ENCODE measurements at places on chromosomes 1 and 21.

DNA sequence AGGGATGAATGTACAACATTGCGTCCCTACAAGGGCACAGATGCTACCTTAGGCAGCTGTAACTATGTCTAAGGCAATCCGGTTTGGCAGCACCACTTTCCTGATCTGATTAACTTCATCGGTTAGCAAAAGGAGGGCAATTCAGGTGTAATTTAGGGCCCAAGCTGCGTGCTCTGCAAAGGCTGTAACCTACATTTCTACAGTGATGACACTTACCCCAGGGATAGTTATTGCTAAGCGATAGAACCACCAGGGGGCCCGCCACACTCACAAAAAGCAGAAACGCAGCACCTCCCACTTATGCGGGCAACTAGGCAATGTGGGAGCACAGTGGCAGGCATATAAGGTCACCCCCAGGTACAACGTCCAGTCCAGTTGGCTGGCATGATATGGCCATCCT lies 113.5 kb downstream of the GDAP2 start:
- no peak for DNase-seq

- DNase-seq, result no peak
These were observed 44.0 kb upstream of the SCCPDH start for GRCh38 chr1:246680190-246680589.

DNA sequence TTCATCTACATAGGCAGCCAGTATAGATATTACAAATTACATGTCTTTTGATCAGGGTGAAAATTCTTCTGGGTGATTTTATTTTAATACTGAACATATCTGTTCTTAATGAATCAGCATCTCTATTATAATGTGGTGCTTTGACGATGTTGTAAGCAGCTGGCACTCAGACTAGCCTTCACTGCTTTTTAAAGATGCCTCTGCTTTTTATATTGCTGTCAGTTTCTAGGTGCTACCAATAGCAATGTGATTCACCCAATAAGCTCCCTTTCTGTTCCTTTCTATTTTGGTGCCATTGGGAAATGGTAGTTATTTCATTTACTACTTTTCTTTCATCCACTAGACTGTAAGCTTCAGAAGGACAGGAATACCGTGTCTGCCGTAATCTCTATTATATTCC lies 11.1 kb upstream of the ANGPTL1 start:
- no peak for DNase-seq

DNA sequence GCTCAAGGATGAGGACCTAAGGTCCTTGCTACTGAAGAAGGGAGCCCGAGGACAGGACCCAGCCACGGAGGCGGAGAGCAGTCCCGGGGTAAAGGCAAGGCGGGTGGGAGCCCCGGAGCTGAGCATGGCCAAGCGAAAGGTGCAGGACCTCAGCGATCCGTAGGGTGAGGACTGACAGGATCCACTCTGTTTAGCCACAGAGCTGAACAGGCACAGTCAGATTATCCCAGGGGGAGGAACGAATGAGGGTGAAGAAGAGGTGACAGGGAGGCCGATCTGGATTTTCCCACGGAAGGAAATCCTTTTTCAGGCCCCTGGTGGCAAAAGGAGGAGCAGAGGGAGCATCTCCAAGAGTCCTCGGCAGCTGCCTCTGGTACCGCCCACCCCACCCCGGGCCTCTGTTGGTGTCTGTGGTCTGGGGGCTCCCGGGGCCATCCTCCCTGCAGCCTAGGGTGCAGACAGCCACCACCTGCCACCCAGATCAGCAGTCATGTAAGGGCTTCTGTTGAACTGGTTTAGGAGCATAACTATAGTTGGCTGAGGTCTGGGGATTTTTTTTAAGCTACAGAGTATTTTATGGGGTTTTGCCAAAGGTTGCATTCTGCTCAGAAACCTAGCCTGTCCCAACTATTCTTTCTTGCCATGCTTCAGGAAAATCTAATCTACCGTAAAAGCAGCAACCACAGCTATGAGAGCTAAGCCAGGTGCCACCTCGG lies 32.3 kb upstream of the LBR start:
- no peak for DNase-seq

GRCh38 chr1:172376431-172376830 lies 44.1 kb upstream of the C1orf105 start:
- DNase-seq, result no peak

DNA sequence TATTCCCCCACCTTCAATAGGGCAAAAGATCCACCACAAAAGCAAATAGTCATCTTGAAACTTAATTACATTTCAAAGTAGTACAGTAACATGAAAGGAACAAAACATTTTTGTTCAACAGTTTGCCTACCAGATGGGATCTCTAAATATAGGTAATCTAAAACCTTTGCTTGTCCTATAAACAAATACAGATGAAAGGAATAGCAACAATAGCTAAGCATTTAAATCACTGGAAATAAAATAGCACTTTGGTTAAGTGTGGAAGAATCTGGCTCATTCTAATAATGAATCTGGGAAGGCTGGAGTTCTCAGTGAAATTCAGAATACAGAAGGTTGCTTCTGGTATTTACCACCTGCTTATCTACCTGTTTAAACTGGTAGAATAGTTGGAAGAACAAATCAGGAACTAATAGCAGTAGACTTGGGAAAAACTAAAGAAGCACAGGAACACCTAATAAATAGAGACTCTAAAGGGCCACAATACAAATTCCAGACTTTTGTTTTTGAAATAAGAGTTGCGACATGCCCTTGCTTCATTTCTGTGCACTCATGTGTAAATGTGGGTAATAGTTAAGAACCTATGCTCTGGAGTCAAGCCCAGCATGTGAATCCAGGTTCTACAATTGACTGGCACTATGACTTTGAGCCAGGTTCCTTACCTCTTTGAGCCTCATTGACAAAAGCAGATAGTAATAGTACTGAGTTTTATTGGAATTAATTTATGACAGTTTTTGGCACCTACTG lies 2.3 kb upstream of the LYPLAL1 start:
- no peak for DNase-seq

DNA sequence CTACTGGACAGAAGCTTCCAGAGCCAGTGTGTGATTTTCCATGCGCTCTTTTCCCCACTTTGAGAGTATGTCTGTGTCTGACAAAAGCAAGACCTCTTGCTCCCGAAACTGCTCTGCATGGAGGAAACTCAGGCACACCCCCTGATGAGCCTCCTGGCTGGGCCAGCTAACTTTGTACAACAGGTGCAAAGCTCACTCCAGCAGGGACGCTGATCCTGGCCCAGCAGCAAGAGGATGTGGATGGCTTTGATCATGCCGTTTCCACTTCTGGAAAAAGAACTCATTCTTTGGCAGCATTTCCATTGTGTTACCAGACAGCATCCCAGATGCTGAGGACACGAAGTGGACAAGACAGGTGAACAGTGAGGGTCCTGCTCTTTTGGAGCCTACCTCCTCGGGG lies 103.1 kb downstream of the TLR5 start:
- no peak for DNase-seq

DNA sequence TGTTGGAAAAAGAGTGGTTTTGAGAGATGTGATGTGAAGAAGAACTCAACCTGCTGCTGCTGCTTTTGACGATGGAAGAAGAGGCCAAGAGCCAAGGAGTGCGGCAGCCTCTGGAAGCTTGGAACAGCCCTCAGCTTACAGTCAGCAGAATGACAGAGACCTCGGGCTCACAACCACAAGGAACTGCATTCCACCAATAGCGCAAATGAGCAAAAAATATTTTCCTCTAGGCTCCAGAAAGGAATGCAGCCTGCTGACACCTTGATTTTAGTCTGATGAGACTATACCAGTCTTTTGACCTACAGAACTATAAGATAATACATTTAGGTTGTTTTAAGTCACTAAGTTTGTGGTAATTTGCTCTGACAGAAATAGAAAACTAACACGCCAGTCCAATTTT lies 10.2 kb downstream of the SDHB start:
- no peak for DNase-seq

GRCh38 chr1:247345881-247346280 lies 14.2 kb upstream of the ZNF496 start:
- no peak for DNase-seq

- no peak for DNase-seq
These were observed 86.0 kb downstream of the SLC25A24 start for GRCh38 chr1:108114033-108114599.

DNA sequence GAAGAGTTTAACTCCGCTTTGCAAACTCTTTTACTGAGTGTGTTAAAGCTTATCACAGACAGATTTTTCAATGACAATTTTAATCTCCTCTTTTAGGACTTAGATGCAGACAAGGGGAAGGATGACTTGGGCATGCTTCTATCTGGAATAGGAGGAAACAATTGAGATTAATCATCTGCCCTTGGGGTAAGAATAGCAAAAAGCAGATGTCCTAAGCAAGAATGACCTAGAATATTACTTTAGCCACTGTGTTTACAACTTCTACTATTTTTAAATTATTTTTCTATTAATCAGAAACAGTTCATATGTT lies 569.0 kb upstream of the ADGRL2 start:
- no peak for DNase-seq

DNA sequence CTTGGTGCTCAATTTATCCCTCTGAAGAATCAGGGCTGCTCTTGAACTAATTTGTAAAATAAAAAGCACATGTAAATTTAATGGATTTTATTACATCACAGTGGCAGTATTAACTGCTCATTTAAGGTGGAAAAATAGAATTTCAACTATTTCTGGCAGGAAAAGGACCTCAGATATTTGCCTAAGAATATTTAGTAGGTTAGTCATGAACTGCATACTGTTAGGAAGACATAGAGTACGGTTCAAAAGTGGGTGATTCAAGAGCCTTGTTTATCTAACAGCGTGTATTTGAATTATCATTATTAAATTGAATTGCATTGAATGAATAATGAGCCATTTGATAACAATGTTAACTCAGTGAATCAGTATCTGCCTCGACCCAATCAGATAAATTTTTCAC lies 248.8 kb upstream of the PBX1 start:
- no peak for DNase-seq

- DNase-seq, result no peak
These were observed 68.2 kb upstream of the OLIG2 start for GRCh38 chr21:32957545-32957944.

DNA sequence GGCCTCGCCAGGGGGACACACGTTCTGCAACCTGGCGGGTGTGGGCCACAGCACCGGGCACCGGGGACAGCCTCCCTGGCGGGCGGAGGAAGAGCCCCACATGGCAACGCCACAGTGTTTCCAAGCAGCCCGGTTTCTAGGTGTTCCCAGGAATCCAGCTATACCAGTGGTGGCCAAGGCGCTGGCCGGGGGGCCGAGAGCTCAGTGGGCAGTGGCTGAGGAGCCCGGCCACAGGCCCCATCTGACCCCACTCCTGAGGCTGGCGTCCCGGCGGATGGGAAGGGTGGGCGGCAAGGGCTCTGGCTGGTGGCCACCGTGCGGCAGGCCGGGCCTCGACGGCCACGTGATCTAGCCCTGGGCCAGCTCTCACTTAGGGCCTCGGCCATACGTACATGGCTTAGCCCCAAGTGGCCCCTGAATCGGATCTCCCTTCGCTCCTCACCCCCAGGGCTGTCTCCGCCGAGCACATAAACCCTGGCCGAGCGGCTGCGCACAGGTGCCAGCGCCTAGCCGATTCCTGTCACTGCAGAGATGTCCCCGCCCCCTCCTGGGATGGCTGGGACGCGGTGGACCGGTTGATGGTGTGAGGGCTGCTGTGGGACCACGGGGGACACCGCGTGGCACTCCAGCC lies 68.7 kb downstream of the MORN1 start:
- no peak for DNase-seq

- DNase-seq, result no peak
These were observed 40.0 kb upstream of the SIM2 start for GRCh38 chr21:36658926-36659325.

- DNase-seq, result no peak
These were observed 7.9 kb downstream of the COX20 start for GRCh38 chr1:244843148-244843978.

DNA sequence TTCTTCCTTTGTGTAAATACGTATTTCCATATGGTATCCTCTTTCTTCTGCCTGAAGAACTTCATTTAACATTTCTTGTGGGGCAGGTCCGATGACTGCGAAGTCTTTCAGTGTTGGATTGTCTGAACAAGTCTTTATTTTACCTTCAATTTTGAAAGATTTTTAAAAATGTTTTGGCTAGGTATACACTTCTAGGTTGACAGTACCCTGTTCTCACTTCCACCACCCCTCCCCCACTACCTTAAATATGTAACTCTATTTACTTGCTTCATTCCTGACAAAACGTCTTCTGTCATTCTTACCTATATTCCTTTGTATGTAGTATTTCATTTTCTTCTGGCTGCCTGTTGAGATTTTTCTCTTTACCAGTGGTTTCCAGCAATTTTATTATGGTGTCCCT lies 85.7 kb upstream of the ARTN start:
- no peak for DNase-seq

- DNase-seq, result peak; percentile 54
These were observed at the start of gene SGIP1 for GRCh38 chr1:66533804-66534740. TSS of gene SGIP1 (plus strand) at chr1:66534153. CDS start at chr1:66534359, 206 bp downstream.

GRCh38 chr1:206723805-206724472 lies 39.2 kb downstream of the MAPKAPK2 start:
- no peak for DNase-seq

GRCh38 chr1:115402753-115403184 lies 64.7 kb upstream of the NGF start:
- DNase-seq, result no peak

GRCh38 chr1:8472668-8473067 lies 154.8 kb downstream of the SLC45A1 start:
- no peak for DNase-seq

GRCh38 chr21:36765229-36765628 lies 66.3 kb downstream of the SIM2 start:
- no peak for DNase-seq

DNA sequence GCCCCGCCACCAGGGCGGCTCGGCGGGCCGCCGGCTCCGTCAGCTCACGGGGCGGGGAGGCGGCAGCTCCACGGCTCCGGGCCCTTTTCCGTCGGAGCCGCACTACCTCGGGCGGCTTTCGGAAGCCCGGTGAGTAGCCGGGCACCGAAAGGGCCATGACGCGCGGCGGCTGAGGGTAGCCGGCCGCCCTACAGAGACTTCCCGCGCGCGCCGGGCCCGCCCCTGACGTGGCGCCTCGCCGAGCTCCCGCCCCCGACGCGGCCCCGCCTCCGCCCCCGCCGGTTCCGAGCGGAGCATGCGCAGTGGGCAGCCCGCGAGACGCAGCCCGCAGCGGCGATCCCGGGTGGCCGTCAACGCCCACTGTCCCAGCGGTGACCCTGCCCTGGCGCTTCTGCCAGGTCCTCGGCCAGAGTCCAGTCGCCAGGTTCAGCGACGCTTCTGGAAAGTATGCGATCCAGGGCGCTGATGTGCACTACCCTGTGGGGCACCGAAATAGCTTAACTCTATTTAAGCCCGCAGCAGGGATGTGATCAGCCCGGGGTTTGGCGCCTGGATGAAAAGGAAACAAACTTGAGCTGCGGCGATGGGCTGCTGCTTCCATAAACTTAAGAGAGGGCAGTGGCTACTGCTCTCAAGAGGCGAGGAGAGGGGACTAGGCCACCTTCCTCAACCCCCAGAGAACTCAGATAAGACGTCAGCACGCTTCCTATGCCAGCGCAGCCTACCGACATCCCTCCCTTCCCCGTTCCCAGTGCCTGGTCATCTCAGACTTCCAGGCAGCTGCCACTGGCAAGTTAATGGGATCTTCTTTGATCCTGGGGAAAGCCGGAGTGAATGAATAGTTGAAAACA lies at the start of gene DONSON:
Gene DONSON (minus strand): TSS at position 200 of the 851 bp plus-strand sequence. CDS start 43 bp downstream, at position 157.
- peak; percentile 57 for DNase-seq

Measured in amniotic stem cell (primary cell).